HT1080 (cell line): ENCODE measurements at places on chromosomes 4 and X.
A peak's percentile ranks its signal among the peaks of the same experiment; 100 is the strongest.

DNA sequence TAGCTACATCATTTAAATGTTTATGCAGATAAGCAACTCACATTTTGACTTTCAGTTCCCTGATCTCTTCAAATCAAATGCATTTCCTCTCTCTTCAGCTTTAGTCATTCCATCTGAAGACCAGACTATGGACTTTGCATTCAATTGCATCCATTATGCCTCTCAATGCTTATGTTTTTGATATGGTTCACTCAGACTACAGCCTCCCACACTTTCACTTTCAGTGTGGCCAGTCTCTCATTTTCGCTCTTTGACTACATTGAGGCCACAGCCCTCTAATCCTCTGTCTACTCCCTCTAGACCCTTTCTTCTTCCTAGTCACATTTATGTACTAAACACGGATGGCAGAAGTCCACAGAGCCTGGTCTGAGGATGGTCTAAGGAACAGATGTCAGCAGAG is 24.5 kb upstream of the VEGFC start:
- DNase-seq, result no peak

GRCh38 chr4:3611778-3612177 is 79.6 kb upstream of the LRPAP1 start:
- DNase-seq, result no peak

GRCh38 chr4:108048997-108049396 is 59.3 kb downstream of the HADH start:
- DNase-seq, result no peak

- DNase-seq, result peak; percentile 5
Measured at GRCh38 chr4:97819294-97819693, 324.0 kb downstream of the STPG2 start.

DNA sequence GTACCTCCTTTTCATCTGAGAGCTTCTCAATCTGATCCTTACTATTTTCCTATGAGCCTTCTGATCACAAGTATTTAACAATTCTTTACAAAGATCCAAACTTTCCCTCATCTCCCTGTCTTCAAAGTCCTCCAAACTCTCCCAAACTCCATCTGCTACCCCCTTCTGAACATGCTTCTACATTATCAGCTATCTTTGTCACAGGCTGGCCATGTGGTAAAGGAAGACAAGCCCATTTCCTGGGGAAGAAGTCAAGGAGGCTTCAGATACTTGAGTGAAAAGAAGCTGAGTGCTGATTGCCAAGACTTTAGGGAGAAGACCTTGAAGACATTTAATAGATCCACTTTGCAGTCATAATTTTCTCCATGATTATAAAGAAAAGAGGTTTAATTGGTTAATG is 231.4 kb downstream of the CWH43 start:
- DNase-seq, result no peak

DNA sequence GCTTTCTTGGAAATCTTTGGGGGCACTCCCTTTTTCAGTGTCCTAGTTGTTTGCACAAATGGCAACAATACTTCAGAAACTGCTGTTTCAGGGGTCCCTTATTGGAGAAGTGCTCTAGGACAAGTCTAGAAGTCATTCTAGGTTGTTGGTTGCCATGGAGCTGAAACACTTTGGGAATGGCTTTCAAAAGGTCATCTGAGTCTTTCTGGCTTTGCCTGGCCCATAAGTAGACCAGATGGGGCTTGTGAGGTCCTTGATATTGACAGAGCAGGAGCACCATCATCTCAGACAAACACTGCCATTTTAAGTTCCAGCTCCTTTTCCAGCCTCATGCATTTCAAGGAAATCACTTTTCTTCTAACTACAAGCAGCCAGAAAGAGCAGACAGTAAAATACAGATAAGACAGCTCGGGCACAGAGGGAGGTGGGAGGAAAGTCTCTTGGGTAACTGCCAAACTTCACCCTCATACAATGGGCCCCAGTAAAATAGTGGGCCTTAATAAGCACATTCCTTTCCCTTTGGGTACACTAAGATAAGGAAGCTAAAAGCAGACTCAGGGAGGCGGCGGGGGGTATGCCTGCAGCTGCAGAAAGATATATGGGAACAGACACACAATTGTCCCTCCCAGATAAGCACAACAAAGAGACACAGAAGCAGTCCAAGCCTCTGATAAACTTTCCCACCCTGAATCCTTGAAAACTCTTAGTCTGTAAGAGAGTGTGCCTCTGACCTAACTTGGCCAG is 8.5 kb upstream of the NXF3 start:
- no peak for DNase-seq

- no peak for DNase-seq
Measured at GRCh38 chr4:155684892-155685541, 18.4 kb downstream of the GUCY1A1 start.

DNA sequence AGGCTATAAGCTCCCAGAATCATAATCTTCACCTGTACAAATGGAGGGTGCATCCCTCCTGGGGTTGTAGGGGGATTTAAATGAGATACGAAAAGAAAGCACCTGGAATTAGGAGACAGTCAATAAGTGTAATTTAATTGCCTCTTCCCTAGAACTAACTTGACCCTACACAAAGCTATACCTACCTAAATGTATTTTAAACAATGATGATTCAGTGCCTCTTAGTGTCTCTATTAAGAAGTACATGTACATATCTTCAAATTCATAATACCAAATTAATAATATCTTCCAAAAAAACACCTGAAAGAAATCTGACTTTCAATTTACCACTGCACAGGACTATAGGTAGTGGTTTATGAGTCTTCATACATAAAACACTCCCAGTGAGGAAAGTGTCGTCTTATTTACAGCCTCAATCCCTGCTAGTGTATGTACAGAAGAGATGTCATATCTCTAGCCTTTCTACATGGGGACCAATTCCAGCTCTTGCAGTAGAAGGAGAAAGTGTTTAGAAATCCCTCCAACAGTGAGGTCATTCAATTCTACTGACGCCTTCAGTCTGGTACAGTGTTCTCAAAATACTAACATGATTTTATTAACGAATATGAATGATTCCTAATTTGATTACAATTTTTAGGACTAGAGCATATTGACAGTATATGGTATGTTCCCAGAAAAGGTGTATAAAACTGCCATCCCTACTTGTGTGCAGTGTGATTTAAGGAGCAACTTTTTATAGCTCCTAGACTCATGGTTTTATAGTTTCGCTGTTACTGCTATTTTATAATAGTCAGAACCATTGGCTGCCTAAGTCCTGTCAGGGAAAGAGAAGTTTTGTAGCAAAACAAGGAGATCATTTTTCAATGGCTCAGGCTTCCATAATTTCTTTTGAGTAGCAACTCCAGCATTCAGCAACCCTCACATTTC is 282.7 kb downstream of the UNC5C start:
- no peak for DNase-seq

- peak; percentile 32 for DNase-seq
Measured at GRCh38 chrX:10597871-10598270, 22.5 kb downstream of the MID1 start.

- DNase-seq, result no peak
Measured at GRCh38 chrX:15855568-15856221, 1.1 kb upstream of the AP1S2 start.

DNA sequence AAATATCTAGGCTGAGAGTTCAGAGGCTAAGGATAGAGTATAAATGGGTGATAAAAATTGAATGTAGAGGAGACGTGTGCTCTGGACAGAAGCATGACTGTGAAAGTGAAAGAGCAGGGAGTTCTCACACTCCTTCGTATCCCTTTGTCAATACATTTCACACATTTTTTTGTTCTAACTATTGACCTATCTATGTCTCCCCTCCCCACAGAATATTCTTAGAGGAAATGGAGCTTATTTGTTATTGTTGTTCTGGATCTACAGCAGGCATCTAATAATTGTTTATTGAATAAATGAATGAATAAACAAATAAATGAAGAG is 57.6 kb downstream of the ENPEP start:
- no peak for DNase-seq

DNA sequence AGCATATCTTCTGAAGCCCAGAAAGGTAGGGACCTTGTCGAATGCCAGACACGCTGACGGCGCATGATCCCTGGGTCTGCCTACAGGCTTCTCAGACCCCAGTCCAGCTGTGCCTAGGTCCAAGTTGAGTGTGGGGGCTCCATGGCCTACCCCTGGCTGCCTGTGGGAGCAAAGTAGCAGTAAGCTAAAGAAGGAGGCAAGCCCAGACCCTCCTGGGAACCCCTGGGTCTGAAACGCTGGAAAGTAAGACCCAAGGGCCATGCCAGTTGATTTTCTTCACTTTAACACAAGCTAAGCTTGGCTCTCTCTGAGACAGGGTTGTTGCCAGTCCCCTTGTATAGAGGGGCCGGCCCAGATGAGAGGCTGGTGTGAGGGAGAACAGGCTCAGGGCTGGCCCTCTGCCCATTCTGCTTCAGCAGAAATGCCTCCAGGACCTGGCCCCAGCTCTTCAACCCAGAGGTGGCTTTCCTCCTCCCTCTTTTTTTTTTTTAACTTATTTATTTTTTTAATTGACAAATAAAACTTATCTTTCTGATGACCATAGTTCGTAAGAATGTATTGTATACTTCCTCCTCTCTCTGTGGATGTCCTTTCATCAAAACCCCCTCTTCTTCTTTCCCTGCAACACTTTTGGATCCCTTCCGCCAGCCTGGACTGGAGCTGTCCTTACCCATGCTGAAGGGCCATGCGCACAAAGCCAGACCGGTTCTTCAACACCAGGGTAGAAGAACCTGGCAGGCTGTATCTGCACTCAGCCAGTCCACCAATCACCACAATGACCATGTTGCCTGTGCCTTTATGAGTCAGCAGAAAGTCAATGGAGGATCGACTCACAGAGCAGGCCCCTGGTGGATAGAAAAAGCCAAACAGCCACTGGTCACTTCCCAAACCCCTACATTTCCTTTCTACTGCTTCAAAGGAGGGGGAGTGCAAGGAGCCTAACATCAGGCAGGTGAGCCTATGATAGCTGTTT is 7.1 kb downstream of the AWAT2 start:
- peak; percentile 43 for DNase-seq
